ENCODE measurements at places on chromosomes 1 and 21.

GRCh38 chr1:71745326-71745725 is 537.0 kb downstream of the NEGR1 start:
- DNase-seq, result no peak

GRCh38 chr1:183889095-183889494 is 84.2 kb downstream of the RGL1 start:
- DNase-seq, result no peak

DNA sequence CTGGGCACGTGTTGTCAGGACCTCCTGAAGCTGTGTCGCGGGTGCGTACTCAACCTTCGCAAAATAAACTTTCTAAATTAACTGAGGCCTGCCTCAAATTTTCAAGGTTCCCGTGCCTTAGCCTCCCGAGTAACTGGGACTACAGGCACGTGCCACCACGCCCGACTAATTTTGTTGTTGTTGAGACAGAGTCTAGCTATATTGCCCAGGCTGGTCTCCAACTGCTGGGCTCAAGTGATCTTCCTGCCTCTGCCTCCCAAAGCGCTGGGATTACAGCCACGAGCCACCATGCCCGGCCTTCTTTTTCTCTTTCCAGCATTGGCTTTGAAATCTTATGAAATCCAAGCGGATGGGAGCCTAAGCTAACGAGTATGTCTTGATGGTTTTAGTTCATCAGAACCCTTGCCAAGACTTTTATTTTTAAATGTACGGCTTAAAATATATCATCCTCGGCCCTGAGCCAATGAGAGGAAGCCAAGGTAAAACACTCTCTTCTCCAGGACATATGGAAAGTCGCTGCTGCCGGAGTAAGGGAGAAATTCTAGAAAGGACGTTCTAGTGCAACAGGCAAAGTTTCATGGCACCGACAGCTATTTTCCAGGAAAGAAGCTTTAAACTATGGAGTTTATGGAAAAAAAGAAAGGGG is 12.7 kb upstream of the ERVH48-1 start:
- no peak for DNase-seq

DNA sequence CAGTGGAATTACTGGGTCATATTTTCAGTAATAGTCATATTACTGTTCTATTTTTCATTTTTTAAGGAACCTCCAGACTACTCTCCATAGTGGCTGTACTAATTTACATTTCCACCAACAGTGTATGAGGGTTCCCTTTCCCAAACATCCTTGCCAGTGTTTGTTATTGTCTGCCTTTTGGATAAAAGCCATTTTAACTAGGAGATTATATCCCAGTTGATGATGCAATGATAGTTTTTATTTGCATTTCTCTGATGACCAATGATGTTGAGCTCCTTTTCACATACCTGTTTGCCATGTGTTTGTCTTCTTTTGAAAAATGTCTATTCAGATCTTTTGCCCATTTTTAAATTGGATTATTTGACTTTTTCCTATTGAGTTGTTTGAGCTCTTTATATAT is 410.8 kb downstream of the TTLL7 start:
- no peak for DNase-seq

GRCh38 chr1:27690183-27690582 is 18.2 kb upstream of the IFI6 start:
- DNase-seq, result no peak

DNA sequence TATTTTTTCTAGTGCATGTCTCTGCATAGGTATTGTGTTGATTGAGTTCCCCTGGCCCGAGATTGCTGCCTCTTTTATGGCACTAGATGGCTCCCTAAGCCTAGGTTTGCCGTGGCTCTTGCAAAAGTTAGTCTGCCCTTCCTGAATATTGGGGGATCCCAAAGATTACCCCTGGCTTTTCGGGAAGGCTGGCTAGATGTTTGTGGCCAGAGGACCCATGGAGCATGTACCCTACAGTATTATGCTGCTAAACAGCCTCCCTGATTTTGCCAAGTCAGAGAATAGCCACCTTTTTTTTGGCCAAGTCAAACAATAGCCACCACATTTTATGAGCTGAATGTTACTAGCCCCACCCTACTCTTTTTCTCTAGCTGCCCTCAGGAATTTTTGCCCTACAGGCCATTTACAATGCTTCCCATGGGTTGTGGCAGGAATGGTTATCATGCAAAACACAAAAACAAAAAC is 343.2 kb downstream of the OLFM3 start:
- DNase-seq, result peak; percentile 31
